WTC11 (cell line): ENCODE measurements at places on chromosomes 4 and X.

- no peak for DNase-seq
Measured at GRCh38 chr4:82785611-82786400, 12.8 kb downstream of the SCD5 start.

- no peak for DNase-seq
Measured at GRCh38 chrX:45872480-45872879, 671.8 kb upstream of the DIPK2B start.

GRCh38 chr4:102299354-102300107 lies 45.8 kb downstream of the SLC39A8 start:
- peak; percentile 53 for DNase-seq

DNA sequence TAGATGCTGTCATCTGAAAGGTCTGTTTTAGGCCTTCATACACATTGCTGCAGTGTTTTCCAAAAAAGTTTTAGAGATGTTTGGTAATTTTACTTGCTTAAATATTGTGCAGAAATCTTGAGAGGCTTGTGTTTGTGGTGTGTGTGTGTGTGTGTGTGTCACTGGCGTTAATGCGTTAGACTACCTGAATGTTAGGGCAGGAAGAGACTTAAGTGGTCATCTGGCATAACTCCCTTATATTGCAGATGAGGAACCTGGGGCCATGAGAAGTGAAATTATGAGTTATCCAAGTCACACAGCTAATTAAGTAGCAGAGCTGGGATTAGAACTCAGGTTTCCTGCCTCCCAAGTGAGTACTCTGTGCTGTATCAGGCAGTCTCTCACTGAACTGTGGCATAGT lies 1.4 kb downstream of the LSM6 start:
- no peak for DNase-seq

- DNase-seq, result no peak
Measured at GRCh38 chr4:168451331-168451730, 29.0 kb downstream of the DDX60L start.

GRCh38 chr4:38785901-38786402 lies 3.2 kb upstream of the TLR10 start:
- DNase-seq, result no peak

DNA sequence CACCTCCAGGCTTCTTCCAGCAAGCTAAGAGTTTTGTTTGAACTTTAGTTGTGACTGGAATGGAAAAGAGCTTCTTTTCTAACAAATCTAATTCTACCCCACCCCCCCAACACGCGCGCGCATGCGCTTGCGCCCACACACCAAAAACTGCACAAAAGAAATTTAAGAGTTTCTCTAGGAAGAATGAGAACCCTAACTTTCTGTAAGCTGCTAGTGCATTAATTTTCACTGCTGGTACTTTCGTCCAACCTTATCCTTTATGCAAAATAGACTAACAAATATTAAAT lies 9.0 kb upstream of the INTU start:
- DNase-seq, result no peak

DNA sequence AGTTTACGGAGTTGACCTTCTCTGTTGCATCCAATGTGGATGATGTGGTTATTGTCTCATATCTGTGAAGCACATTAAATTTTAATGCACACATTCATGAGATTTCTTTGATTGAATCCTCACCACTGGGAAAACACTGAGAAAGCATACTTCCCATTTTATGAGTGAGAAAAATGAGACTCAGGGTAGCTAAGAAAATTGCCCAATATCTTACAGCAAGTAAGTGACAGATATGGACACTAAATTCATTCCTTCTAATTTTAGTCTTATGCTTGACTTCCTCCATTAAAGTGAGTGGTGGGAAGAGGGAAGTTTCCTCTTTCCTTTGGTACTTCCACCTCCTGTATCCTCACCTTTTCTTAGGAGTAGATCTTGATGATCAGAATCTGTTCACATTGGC lies 504.8 kb upstream of the BOD1L1 start:
- DNase-seq, result no peak
